ENCODE measurements at places on chromosomes 2 and 18. TPM values are rescaled to one million over a fixed set of nuclear protein-coding genes. Genes with fewer than 3 reads are reported as not detected.

The FOXD4L1 gene
- total RNA-seq, result 0.41 TPM

The TMEM169 gene
- total RNA-seq, result 23.2 TPM

The MYL1 gene
- total RNA-seq, result not detected

The DSC2 gene
- total RNA-seq, result 5.3 TPM

The TOGARAM2 gene
- under 0.01 TPM for total RNA-seq

The DYSF gene
- 0.82 TPM for total RNA-seq

The RAB10 gene
- total RNA-seq, result 152 TPM

The CPSF3 gene
- 39.9 TPM for total RNA-seq

The FTCDNL1 gene
- 2.0 TPM for total RNA-seq

The RGPD6 gene
- total RNA-seq, result 125 TPM

The LAMA3 gene
- 1.2 TPM for total RNA-seq

The CCBE1 gene
- total RNA-seq, result 32.6 TPM

The RABL2A gene
- total RNA-seq, result 10.6 TPM

The NCOA1 gene
- total RNA-seq, result 150 TPM

The MYO3B gene
- total RNA-seq, result 0.41 TPM

The CIB4 gene
- not detected for total RNA-seq

The CPO gene
- not detected for total RNA-seq

The PROM2 gene
- total RNA-seq, result 0.82 TPM

The ATP8B1 gene
- total RNA-seq, result 5.7 TPM

The HSBP1L1 gene
- total RNA-seq, result 0.82 TPM

The ST6GAL2 gene
- total RNA-seq, result 144 TPM

The BCL11A gene
- total RNA-seq, result 68.1 TPM

The CABYR gene
- 24.1 TPM for total RNA-seq

The TET3 gene
- 15.9 TPM for total RNA-seq

The CD8B2 gene
- under 0.01 TPM for total RNA-seq

The CYS1 gene
- total RNA-seq, result 0.82 TPM

The CEBPZOS gene
- total RNA-seq, result 22.8 TPM
